ENCODE measurements at places on chromosomes 5 and 9.
A peak's percentile ranks its signal among the peaks of the same experiment; 100 is the strongest.

GRCh38 chr9:134961331-134962064 is 43.8 kb upstream of the FCN1 start:
- no peak for DNase-seq

- DNase-seq, result no peak
Observed at GRCh38 chr9:134258828-134259546, 67.3 kb upstream of the RXRA start.

DNA sequence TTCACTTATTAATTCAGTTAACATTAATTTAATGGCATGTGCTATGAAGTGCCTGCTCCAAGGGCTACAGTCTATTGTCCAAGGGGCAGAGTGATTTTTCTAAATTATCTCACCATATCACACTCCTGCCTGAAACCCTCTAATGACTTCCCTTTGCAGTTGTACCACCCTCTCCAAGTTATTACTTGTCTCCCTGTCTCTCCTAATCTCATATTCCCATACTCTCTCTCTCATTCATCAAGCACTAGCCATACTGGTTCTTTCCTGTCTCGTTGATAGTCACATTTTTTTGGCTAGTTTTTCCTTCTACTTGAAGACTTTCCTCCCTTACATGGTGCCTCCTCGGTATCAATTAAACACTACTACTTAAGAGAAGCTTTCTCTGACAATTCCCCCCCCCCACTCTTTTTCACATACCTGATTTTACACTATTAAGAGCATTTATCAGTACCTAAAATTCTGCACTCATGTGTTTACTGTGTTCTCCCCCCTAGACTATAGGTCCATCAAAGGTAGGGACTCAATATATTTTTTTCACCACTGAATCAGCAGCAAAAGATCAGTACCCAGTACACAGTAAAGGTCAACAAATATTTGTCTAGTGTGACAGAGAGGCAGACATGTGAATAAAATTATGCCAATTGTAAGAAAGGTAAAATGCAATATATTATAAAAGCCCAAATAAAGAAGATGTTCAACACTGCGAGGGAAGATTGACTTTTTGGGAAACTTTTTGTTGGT is 19.0 kb downstream of the RICTOR start:
- no peak for DNase-seq

DNA sequence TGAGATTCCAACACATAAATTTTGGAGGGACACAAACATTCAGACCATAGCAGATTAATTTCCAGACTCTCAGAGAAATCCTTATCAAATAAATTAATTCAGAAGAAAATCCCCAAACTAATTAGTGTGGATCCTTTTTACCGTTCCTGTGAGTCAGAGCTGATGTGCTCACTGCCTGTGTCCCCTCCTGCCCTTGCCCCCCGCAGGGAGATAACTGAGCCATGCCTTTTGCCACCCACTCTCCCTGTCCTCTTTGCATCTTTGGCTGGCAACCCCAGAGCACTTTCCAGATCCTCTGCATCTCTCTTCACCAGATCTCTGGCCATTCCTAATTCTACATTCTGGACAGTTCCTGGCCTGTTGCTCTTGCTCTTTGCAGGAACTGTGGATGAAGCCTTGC is 135.4 kb upstream of the MAP1B start:
- no peak for DNase-seq

DNA sequence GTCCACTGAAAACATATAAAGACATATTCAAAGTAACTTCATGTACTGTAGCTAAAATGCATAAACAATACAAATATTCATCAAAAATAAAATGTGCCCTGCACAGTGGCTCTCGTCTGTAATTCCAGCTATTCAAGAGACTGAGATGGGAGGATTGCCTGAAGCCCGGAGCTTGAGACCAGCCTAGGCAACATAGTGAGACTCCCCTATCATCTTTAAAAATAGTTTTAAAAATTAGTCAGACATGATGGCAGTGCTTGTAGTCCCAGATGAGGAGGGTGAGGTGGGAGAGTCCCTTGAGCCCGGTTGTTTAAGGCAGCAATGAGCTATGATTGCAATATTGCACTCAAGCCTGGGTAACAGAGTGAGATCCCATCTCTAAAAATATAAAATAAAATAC is 534.1 kb downstream of the ANXA1 start:
- DNase-seq, result no peak

DNA sequence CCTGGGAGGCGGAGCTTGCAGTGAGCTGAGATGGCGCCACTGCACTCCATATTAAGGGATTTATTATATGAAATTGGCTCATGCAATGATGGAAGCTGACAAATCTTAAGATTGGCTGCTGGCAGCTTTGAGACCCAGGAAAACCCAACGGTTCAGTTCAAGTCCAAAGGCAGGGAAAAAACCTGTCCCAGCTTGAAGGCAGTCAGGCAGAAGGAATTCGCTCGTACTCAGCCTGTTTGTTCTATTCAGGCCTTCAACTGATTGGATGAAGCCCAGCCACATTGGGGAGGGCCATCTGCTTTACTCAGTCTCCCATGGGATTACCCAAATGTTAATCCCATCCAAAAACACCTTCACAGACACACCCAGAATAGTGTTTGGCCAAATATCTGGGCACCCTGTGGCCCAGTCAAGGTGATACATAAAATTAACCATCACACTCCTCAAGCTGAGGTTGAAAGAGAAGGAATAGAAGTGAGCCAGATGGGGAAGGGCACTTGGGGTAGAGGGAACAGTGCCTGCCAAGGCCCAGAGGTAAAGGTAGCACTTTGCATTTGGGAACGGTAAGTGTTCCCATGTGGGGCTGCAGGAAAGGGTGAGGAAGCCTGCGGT is 8.5 kb upstream of the ORM1 start:
- no peak for DNase-seq

DNA sequence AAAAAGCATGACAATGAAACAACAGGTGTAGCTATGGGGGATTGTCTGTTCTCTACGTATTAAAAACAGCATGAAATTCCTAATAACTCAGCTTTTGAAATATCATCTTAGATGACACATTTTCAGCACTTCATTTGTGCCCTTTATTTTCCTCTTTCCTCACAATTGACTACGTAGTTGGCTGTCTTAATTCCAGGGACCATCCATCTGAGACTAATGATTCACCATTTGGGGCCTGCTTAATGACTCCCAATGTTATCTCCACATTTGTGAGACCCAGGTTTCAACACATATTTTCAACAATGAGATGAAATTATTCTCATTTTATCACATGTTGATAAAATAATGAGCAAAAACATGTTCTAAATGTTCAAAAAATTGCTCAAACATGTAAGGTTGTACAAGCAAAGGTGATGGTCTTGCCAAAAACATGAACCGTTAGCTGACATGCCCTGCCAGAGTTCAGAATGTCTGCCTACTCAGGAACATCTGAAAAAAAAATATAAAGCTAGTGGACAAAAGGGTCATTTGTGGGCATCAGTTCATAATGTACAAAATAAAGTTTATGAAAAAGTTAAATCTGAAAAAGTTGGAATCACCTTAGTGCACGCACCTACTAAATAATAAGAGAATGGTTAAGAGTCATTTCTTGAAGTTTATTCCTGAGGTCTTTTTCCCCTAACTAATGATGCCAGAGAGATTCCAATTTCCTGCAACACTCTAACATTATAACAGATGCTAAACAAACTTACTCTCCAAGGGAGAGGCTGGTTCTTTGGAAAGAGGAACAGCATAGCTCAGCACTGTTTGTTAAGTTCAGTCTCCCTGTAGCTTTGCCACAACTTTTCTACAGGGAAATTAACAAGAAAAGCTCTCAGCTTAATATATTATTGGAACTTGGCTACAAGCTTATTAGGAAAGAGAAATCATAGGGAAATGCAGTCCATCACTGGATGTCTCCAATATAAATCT is 275.5 kb downstream of the SPOCK1 start:
- DNase-seq, result no peak

GRCh38 chr5:83721953-83722901 is 1.6 kb upstream of the HAPLN1 start:
- DNase-seq, result peak; percentile 32

DNA sequence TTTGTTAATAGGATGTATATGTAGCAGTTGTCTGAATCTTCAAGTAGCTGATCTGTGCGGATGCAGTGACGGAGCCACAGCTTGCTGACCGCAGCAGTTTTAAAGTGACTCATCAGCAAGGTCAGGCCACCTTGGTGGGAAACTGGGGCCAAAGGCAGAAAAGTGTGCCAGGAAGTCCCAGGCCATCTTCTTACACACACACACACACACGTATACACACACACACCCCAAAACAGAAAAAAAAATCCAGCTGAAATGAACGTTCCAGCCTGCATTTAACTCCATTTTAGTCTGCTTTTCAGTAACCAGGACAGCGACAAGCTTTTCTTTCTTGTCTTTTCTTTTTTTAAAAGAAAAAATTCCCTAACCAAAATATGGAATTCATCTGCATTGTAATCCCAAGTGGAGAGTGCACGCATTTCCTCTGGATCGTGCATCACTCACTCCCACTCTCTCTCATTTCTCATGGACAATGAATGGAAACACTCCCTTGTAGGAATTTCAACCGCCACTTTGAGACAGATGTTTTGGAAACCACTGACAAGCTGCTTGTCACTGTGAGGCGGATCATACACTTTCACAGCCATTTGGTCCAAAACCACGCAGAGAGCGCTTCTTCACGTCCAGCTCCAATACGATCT is 103.9 kb downstream of the LHFPL2 start:
- no peak for DNase-seq

GRCh38 chr9:126303488-126303887 is 23.1 kb upstream of the MVB12B start:
- no peak for DNase-seq

DNA sequence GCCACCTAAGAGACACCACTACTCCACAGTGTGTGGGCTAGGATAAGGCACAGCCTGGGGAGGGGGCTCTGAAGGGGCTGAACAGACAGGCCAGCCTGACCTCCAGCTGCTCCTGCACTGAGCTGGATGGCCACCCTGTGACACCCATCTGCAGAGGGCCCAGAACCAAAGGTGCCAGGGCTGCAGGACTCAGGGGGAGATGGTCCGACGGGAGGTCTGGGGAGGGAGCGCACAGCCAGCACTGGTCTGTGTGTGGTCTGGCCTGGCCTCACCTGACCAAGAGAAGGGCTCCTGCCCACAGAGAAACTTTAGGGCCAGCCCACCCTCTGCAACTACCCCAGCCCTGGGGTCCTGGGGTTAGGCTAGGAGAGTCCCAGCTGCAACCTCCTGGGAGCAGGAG is 789 bp downstream of the LTC4S start:
- DNase-seq, result no peak

DNA sequence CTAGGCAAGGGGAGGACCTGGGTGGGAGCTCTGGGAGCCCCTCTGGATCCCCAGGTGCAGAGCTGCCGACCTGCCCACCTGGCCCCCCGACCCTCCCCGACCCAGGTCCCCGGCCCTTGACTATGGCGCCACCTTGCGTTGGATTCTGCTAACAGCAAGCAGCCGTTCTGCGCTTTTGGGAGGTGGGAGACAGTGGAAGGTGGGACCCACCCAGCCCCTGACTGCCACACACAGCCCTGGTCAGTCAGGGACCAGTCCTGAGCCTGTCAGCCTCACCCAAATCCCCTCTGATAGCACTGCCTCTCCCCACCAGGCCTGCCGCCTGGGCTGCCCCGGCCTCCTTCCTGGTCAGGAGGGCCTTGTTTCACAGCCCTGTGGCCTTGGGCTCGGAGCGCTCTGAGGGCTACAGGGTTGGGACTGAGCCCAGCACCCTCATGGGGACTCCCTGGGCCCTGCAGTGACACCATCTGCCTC is 77.9 kb downstream of the HMCN2 start:
- DNase-seq, result no peak

- DNase-seq, result peak; percentile 4
Observed at GRCh38 chr5:26572480-26572879, 465.9 kb downstream of the CDH9 start.

GRCh38 chr5:43389679-43390329 is 22.4 kb downstream of the CCL28 start:
- peak; percentile 82 for DNase-seq

DNA sequence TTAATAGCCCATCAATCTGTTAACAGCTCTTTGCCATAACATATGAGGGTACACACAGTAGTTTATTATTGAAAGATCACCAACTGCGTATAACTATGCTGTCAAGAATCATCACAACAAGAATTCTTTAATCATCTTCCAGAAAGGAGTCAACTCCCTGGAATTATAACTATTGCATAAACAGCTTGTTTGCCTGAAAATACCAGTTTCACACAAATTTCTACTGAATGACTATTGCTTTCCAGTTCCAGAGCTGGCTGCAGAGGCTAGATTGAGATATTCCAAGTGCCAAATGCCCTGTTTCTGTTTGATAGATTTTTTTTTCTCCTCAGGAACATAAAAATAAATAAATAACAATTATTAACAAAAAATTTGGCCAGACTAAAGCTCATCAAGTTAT is 444.7 kb downstream of the TLE1 start:
- DNase-seq, result no peak

GRCh38 chr5:109743770-109744212 is 54.1 kb downstream of the MAN2A1 start:
- DNase-seq, result peak; percentile 54

- DNase-seq, result no peak
Observed at GRCh38 chr5:149886060-149886459, 58.5 kb downstream of the PDE6A start.

- DNase-seq, result no peak
Observed at GRCh38 chr5:1769017-1769640, 30.5 kb downstream of the MRPL36 start.
